ENCODE measurements at places on chromosomes 7 and 10.

DNA sequence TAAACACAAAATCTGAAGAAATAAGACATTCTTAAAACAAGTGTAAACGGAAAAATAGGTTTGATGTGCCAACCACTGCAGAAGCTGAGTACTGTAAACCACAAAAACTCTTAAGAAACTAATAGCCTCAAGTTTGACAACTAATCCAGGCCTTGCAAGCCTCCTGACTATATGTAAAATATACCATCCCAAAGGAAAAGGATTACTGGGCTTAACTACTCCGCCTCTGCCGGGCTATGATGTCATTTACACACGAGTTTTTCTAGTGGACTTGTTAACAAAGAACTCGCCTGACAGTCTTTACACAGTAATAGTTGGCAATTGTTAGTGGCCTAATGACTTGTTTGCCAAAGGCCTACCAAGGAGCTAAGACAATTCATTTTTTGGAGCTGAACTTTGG lies 2.1 kb downstream of the KIF5B start:
- DNase-seq = no peak

GRCh38 chr10:103120977-103121735 lies 71.9 kb downstream of the NT5C2 start:
- peak; percentile 42 for DNase-seq

GRCh38 chr7:139043823-139044812 lies 8.3 kb upstream of the ZC3HAV1L start:
- no peak for DNase-seq

GRCh38 chr7:158311791-158312190 lies 275.8 kb downstream of the PTPRN2 start:
- DNase-seq = no peak

- no peak for DNase-seq
Observed at GRCh38 chr10:8066124-8066523, 11.6 kb downstream of the GATA3 start.

- peak; percentile 18 for DNase-seq
Observed at GRCh38 chr7:116862951-116863670, 724 bp downstream of the CAPZA2 start.

GRCh38 chr10:122459561-122460273 lies 1.6 kb upstream of the HTRA1 start:
- no peak for DNase-seq

DNA sequence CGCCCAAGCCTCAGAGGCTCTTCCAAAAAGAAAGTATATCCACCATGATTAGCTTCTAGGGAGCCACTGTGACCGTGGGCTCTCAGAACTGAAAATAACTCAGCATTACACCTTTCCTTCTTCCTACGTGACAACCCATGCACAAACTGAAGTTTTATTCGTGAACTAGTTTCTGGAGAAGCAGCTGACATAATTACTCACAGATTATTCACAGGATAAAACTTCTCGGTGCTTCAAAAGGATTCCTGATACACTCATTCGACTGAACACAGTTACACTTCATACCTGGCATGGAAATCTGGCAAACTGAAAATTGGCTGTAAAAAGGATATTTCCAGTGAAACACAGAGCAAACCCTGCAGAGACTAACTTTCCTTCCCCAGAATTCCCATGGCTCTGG lies 139.2 kb upstream of the PTER start:
- no peak for DNase-seq

DNA sequence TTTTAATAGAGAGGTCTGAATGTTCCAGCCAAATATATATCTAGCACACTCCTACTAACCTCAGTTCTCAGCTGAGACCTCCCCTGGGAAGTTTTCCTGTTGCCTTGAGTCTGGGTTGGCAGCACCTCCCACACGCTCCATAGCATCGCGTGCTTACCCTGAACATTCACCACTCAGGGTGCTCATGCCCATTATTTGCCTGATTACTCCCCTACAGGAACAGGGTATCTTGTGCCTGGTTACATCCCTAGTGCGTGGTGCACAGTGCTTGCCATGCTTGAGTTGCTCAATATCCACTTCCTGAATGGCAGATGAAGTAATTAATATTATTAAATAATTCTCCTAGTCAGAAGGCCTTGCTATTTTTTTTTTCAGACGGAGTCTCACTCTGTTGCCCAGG lies 269.9 kb upstream of the IMMP2L start:
- DNase-seq = no peak

GRCh38 chr10:59135275-59135674 lies 41.2 kb upstream of the PHYHIPL start:
- DNase-seq = no peak

DNA sequence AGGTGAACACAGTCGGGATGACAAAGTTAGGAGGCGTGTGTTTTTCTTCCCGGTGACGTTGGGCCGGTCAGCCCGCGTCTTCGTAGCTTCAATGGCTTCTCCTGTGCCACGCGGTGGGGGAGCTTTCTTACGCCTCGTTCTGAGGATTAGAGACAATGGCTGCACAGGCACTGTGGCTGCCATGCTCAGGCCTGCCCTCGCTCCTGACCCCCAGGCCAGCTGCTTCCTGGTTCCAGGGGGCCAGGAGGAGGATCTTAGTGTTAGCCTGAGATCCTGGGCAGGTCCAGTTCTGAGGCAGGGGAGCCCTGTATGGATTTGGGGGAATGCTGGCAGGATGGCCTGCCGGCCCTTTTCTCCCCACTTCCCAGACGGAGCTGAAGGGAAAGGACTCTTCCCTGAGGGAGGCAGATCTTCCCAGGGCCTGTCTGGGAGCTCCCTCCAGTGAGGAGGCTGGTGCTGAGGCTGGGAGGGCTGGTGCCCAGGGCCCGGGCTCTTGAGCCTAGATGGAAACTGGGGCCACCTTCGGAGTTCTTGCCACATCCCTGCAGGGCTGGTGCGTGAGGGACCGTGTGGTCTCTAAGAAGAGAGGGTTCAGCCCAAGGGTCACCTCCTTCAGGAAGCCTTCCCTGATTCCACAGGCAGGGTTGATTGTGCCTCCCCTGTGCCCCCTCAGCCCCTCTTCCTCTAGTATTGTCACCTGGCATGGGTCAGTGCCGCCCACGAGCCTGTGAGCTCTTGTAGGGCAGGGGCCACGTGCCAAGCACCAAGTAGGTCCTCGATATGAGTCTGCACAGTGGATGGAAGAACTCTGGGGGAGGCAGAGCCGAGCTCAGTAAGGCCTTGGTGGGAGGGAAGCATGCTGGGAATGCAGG lies 101.4 kb downstream of the GRK5 start:
- DNase-seq = no peak

DNA sequence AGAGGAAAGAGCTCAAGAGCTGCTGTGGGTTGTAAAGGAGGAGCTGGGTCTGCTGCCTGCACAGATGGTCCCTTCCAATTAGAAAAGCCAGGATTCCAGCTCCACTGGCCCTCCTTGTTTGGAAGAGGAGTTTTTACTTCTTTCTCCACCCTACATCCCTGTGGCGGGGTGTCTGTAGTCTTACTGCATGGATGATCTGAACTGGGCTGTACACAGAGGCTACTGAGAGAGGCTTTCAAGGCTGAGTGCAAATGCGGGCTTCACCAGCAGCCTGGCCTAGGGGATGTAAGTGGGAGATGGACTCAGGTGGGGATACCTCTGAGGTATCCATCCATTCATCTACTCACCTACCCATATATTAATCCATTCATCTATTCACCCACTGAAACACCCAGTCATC lies 7.1 kb upstream of the CXCL12 start:
- no peak for DNase-seq

- no peak for DNase-seq
Observed at GRCh38 chr7:130141161-130141883, 63.9 kb downstream of the TMEM209 start.

GRCh38 chr7:106369816-106370215 lies 85.0 kb upstream of the NAMPT start:
- no peak for DNase-seq

DNA sequence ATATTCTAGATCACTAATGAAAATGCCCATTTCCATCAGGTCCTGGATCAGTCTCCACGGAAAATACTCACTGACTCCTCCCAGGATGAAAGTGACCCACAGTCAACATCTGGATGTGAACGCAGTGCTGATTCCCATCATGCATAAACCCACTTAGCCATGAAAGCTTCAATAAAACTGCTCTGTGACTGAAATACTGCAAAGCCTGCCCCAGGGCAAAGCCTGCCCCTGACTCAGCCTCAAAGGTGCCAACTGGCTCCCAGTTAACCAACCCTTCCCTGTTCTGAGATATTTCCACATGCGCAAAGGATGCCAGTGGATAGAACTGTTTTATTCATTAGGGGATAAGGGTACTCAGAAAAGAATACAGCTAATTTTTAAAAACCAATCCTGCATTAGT lies 24.0 kb downstream of the OSBPL3 start:
- no peak for DNase-seq

- no peak for DNase-seq
Observed at GRCh38 chr7:98969386-98969785, 91.1 kb downstream of the TRRAP start.

- DNase-seq = no peak
Observed at GRCh38 chr10:76117949-76118348, 686.5 kb downstream of the LRMDA start.

DNA sequence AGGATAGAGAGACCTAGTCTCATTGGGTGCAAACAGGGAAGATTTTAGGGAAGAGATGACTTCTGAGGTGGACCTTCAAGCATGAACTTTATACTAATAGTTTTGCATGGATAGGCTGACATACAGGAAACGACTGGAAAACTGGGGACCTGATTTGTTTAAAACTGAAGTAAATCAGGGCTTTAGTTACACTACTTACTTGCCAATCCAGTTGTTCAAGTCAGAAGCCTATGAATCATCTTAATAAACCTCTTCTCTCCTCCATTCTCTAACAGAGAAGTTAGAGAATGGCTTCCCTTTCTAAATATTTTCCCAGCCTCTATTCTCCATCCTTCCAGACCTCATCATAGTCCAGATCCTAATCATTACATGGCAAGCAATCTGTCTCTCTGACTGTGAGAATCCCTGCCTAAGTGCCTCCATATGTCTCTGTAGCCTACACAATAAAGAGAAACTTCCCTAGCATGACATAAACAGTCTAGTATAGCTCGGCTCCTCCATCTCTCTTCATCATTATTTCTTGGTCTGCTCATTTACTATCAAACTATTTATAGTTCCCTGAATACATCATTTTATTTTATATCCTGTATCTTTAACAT lies 55.8 kb downstream of the PRKG1 start:
- no peak for DNase-seq

DNA sequence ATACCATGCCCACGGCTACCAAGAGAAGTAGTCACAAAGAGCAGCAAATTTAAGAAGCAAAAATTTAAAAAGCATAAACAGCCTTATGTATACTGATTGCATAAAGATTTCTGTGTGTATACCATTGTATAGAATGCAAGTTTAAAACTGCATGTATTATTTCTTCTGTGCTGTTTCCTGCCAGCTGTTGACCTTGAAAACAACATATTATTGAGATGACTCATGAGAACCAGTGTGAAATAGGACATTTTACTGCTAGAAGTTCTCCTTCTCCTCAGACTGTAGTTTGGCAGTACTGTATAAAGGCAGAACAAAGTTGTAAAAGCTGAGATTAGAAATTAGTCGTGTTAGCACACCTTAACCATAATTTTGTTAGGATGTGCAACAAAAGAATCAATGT lies 42.3 kb upstream of the SGCE start:
- DNase-seq = no peak

DNA sequence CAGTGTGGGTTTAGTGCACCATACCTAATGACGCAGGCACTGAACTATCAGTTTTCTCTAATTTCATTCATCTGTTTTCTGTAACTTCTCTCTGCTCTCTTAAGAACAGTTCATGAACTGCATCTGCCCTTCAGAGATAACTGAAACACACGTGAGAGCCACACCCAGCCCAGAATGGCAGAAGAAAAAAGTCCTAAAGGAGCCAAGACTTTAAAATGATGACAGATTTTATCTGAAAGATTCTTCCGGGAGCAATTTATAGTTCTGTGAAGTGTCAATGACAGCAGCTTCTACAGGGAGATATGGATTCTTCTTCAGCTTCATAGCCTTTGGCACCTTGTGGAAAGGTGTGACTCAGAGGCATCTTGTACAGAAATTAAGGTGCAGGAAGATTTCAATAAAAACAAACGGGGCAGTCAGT lies 211.5 kb upstream of the SLC26A5 start:
- no peak for DNase-seq

- no peak for DNase-seq
Observed at GRCh38 chr10:4267086-4267773, 482.2 kb upstream of the KLF6 start.

DNA sequence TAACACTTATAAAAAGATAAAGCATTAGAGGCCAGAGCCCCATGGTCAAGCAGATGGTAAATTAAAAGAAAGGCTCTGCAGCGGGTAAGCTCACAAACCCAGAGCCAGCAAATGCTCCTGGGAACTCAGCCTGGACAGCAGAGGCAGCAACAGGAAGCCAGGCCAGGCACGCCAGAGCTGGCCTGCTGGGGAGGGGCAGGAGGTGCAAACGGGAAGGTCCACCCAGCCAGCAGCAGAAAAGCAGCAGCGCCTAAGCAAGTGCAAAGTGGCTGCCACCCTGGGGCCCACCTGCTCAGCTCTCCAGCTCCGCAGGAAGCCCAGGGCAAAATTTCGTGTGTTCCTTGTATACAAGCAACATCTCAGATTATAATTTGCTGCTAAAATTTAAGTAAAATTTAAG lies 82.7 kb upstream of the GPR22 start:
- no peak for DNase-seq

DNA sequence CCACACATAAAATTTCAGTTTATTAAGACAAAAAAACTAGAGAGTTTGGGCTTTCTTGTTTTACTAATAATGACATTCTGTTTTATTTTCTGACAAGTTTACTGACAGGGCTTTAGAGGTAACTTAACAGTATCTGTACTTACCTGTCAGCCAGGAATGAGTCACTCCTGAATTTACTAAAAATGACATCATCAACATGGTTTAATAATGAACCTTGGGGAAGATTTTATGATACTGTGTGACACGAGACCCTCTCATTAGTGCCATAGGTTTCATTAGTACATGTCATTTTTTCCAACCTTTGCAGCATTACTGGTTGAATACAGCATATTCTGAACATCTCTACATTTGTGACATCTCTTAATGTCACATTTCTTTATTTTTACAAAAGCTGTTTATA lies 131.1 kb downstream of the KCND2 start:
- no peak for DNase-seq

GRCh38 chr7:51198654-51199053 lies 118.0 kb downstream of the COBL start:
- DNase-seq = peak; percentile 38

GRCh38 chr10:69320521-69320920 lies 42.2 kb downstream of the HK1 start:
- DNase-seq = no peak

GRCh38 chr10:11655836-11656235 lies 44.4 kb upstream of the USP6NL start:
- no peak for DNase-seq

DNA sequence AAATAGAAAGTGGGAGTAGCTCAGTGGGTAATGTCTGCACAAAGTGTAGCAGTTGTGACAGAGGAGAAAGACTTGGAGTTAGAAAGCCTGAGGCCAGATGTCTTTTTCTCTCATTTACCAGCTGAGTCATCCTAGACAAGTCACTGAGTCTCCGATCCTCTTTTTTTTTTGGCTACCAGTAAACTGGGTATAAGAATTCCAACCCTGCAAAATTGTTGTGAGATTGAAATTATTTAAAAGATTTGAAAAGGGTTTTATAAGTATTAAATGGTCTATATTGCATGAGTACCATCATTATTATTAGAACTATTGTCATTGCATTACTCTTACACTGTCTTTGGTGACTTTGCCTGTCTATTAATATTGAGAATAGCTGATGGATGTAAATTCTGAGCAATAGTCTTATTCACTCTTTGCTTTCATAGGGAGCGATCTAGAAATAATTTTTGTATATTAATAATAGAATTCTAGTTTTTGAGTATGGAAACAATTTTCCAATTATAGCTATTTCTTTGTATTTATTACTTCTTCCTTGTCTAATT lies 74.0 kb downstream of the ARID5B start:
- DNase-seq = no peak

- no peak for DNase-seq
Observed at GRCh38 chr10:105963334-105963884, 1201.1 kb downstream of the SORCS1 start.

All from gastrocnemius medialis (tissue), 4 donors.